Activated CD4-positive, CD25-positive, alpha-beta regulatory T cell treated with anti-CD3 and anti-CD28 coated beads, Interleukin-2, amount 50 U/mL, for 16 hours (primary cell): ENCODE measurements at places on chromosomes 6 and 20.

GRCh38 chr20:36304786-36305495 is 1.2 kb upstream of the DLGAP4 start:
- no peak for DNase-seq

GRCh38 chr6:145279993-145280392 is 455.3 kb downstream of the EPM2A start:
- DNase-seq, result no peak

DNA sequence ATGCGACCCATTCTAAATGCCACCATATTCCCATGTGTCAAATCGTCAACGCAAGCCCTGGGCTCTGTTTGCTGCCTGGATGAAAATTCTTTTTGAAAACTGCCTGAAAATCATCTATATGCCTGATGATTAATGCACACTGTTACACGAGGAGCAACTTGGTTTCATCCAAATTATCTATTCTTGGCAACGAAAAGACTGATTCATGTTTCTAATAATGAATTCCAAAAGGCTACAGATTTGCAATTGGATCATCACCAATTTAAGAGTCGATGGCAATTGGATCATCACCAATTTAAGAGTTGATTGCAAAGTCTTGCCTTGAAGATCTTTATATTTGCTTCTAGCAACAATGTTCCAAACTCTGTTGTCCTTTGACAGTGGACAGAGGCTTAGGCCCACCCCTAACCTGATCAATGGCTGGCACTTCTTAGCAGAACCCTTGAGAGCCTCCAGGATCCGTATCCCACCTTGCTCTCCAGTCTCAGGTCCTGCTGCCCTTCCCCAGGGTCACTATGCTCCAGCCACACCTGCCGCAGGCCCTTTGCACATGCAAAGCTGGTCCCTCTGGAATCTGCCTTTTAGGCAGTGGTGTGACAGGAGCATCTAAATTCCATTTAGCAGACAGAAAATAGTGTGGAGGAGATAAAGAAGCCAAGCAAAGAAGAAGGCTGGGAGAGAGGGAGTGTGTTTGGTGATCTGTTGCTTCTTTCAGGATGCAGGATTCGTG is 460.9 kb upstream of the SULF2 start:
- no peak for DNase-seq

- DNase-seq, result no peak
These were observed 107.4 kb upstream of the RIPOR2 start for GRCh38 chr6:25042984-25043725.

- DNase-seq, result no peak
These were observed 84.8 kb upstream of the SASH1 start for GRCh38 chr6:148257810-148258209.

DNA sequence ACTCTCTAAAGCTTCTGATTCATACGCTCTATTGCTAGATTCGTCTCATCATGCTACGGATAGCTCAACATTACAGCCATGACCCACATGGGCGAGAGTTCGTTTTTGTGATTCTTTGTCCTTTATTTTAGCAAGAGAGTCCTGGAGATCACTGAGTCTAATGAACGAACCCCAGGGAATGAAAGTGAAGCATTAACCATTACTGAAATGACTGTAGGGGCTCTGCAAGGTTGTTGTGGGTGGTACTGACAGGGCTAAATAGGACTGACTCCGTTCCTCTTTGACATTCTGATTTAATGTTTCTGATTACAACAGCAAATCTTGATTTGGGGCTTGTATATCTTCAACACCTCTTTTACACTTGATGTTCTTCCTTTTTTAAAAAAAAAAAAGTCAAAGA is 13.7 kb upstream of the RTF2 start:
- no peak for DNase-seq

DNA sequence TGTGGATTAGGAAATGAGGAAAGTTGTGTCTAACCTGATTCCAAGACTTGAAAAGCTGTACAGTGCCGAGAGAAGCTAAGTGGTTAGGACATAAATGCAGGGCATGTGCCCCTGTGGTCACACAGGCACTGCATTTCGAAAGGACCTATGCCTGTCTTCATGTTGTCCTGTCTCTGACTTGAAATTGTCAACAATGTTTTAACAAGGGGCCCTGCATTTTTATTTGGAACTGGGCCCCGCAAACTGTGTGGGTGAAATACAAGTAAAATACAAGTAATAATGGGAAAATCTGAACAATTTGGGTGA is 38.8 kb downstream of the MRS2 start:
- no peak for DNase-seq

GRCh38 chr20:6282642-6283041 is 159.8 kb upstream of the FERMT1 start:
- DNase-seq, result no peak

DNA sequence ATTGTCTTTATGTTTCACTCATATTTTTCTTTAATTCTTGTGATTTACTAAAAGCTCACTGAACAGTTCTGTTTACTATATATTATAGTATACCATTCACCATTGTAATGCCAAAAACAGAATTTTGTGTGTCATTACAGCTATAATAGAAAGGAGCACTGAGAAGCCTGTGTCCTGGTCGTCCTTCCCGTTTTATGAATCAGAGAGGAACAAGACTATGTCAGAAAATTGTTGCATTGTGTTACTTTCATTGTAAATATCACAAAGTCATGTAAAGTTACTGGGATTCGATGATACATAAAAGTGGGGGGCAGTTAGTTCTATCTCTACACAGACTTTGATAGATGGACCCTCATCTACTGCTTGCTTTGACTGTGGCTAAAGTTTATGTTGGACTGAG is 145.1 kb downstream of the QKI start:
- DNase-seq, result no peak

- DNase-seq, result no peak
These were observed 636 bp downstream of the SRF start for GRCh38 chr6:43171707-43172103.

DNA sequence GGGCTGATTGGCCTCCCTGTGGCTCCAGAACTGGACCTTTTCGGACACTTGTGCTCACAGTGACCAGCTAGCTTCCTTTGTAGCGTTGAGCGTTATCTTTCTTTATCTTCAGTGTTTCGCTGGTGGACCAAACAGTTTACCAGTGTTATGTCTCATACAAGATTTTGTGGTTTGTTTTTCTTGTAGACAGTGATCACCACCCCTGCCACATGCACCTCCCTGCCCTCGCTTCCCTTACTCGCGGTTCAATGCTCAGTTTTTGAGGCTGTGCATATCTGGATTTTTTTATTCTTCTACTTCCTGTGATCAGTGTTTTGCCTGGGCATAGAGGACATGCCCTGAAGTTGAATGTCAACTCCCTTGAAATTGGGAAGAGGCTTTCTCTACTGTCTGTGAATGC is 16.4 kb downstream of the MYT1 start:
- no peak for DNase-seq

- DNase-seq, result no peak
These were observed 368.6 kb upstream of the CDH4 start for GRCh38 chr20:60883496-60883895.

GRCh38 chr6:1602049-1602713 is 7.5 kb upstream of the FOXC1 start:
- no peak for DNase-seq
